ENCODE measurements at places on chromosomes 1 and 21. TPM values are rescaled to one million over a fixed set of nuclear protein-coding genes. Genes with fewer than 3 reads are reported as not detected.

Gene NPHS2
- not detected for total RNA-seq

- no peak for DNase-seq
Measured at GRCh38 chr1:79507770-79508169, 501.2 kb upstream of the ADGRL4 start.

- no peak for DNase-seq
Measured at GRCh38 chr1:13483946-13484345, 29.9 kb downstream of the LRRC38 start.

Gene DIRAS3
- total RNA-seq: 0.13 TPM

All from dermis microvascular lymphatic vessel endothelial cell (primary cell).